Activated T-cell treated with anti-CD3 and anti-CD28 coated beads, Interleukin-2, amount 50 U/mL, for 24 hours (primary cell): ENCODE measurements at places on chromosomes 4 and X.

DNA sequence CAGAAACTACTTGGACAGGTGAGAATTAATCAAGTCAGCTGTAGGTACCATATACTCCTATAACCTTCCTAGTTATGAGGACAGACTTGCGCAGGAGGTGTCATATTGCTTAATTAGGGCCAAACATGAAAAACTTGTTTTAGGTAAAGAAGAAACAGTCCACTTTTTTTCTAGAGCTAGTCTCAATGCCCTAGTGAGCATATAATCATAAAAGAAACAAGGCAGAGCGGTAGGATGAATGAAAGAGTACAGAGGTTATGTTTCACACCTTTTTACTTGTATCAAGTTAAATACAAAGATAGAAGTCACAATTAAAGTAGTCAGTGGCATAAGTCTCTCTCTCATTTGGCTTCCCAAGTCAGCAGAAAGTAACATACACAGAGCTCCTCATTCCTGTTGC lies 88.9 kb downstream of the RPS6KA6 start:
- no peak for DNase-seq

GRCh38 chr4:96016634-96017299 lies 176.9 kb downstream of the PDHA2 start:
- DNase-seq = no peak

- DNase-seq = no peak
These were observed 21.3 kb upstream of the TSPAN5 start for GRCh38 chr4:98679738-98680137.

DNA sequence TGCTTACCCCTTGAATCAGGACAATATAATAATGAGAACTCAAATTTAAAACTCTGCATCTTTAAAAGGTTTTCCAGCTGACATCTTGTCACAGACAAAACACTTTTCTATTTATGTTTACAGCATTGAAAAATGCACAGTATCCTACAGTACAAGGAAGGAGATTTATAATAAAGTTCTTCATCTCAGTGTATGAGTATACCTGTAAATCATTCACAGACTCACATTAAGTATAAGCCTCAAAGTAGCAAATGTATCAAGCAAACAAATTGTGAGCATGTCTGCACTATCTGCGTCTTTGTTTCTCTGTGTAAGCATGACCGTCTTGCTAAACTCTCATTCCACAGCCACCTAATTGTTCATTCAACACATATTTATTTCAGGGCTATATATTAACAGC lies 52.8 kb downstream of the PPP1R2C start:
- no peak for DNase-seq

DNA sequence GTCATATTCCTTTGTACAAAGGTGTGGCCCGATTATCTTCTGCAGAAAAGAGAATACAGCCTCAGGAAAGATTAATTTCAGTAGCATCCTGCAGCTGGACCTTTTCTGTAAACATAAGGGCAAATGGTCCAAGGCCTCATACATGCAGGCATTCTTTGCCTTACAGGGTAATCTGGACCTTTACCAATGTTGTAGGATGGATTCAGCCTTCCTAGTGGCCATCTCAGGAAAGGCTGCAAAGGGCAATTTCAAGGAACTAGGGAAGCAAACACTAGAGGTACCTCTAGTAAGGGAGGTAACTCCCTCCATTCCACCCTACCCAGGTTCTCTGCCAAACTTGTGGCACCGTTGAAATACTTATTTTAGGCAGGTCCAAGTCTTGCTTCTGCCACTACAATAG lies 43.0 kb downstream of the UGT2B28 start:
- no peak for DNase-seq

DNA sequence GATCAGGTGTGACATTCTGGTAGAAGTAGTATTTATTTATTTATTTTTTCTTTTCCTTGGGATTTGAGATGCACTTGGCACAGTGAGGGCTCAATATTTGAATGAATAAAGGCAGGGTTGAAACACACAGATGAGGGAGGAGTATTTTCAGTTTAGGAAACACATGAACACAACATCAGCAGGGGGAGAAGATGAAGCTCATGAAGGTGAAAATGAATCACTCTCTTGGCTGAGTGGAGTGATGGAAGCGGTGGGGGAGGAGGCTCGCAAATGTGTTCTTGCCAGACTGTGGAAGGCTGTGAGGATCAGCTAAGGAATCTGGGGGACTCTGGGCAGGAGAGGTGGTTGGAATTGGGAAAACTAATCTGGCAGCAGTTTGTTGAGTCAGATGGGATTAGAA lies 55.3 kb downstream of the ARHGAP10 start:
- no peak for DNase-seq

DNA sequence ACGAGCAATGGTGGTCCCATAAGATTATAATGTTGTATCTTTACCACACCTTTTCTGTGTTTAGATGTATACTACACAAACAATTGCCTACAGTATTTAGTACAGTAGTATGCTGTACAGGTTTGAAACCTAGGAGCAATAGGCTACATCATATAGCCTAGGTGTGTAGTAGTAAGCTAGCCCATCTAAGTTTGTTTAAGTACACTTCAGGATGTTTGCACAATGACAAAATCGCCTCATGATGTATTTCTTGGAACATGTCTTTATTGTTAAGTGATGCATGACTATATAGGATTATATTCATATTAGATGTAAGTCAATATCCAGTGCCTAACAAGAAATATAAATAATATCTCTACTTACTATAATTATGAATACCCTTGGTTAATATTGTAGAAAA lies 104.6 kb downstream of the SLC10A6 start:
- DNase-seq = no peak

- no peak for DNase-seq
These were observed 318.9 kb upstream of the F9 start for GRCh38 chrX:139211568-139212182.

DNA sequence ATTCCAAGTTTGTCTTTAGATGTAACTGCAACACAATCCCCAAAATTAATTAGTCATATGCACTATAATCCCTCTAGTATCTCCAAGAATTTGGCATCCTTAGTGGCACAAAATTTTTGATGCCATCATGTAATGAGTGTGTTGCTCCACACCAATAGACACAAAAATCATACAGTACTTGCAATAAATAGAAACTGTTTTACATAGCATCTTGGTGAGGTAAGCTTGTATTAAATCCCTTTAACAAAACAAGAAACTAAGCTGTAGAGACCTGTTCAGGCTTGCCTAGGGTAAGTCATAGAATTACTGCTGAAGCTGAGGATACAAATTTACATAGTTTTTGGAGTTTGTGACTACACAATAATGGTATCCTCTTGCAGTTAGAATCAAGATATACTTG lies 64.5 kb upstream of the PRSS12 start:
- DNase-seq = no peak

GRCh38 chr4:3225071-3225850 lies 23.7 kb upstream of the MSANTD1 start:
- DNase-seq = no peak

- DNase-seq = no peak
These were observed 26.0 kb downstream of the SMIM43 start for GRCh38 chr4:121738780-121739535.

DNA sequence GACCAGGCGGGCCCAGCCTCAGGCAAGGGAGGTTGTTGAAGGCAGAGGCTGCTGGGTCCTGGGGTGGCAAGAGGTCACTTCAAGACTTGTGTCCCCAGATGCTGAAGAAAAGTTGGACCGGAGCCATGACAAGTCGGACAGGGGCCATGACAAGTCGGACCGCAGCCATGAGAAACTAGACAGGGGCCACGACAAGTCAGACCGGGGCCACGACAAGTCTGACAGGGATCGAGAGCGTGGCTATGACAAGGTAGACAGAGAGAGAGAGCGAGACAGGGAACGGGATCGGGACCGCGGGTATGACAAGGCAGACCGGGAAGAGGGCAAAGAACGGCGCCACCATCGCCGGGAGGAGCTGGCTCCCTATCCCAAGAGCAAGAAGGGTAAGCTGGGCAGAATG lies 4.4 kb downstream of the PQBP1 start:
- no peak for DNase-seq

GRCh38 chr4:76311896-76312331 lies 5.4 kb downstream of the STBD1 start:
- DNase-seq = no peak

GRCh38 chr4:56655209-56655626 lies 25.9 kb downstream of the HOPX start:
- DNase-seq = peak; percentile 64

GRCh38 chr4:70594196-70594595 lies 2.1 kb downstream of the AMBN start:
- no peak for DNase-seq

DNA sequence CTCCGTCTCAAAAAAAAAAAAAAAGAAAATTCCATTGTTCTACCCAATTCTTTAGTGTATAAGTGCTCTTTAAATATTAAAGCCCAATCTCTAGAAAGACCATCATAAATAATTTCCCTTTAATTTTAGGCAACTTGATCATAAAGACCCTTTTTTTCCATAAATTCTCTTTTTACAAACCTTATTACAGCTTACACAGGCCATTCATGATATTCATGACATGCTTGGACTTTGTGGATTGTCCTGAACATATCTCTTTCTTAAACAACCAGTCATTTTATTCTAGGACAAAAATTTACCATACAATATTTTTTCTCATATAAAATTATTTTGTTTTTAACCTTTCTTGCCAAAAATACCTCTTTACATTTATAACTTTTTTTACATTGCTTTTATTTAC lies 30.5 kb downstream of the TLR8 start:
- DNase-seq = no peak

- no peak for DNase-seq
These were observed 109.3 kb downstream of the NFKB1 start for GRCh38 chr4:102610476-102610875.

DNA sequence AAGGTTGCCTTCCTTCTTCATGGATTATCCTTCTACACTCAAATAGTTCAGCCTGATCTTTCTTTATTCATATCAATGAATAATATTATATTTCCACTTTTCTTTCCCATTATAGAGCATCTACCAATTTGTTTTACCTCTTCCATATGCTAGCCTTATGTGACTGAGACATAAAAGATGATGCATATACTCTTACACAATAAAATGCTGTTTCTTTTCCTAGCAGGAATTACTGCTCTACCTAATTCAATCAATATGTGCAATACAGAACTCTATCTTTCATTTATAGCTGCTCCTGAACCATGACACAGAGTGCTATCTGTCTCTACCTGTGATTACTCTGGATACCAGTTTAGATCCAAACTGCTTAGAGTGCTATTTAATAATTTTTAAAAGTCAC lies 2334.0 kb downstream of the PCDH7 start:
- no peak for DNase-seq

GRCh38 chr4:87019898-87020297 lies 85.1 kb downstream of the AFF1 start:
- no peak for DNase-seq

GRCh38 chrX:118862979-118863378 lies 39.4 kb downstream of the ZCCHC12 start:
- no peak for DNase-seq

DNA sequence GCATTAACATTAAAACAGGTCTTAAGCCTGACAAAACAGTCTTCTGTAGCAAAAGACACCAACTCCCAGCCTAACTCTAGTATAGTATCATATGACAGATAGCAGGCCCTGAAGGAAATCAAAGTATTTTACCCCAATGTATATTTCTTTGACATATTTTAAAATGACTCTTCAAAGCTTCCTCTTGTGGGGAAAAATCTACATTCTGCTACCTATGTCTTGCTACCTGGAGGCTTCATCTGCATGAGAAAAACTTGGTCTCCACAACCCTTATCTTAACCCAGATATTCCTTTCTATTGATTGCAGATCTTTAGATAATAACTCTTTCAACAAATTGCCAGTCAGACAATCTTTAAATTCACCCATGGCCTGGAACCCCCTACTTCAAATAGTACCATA lies 1620.4 kb downstream of the PCDH7 start:
- DNase-seq = no peak

- no peak for DNase-seq
These were observed 446.3 kb downstream of the TRAM1L1 start for GRCh38 chr4:116639070-116639577.

- DNase-seq = no peak
These were observed 67.7 kb downstream of the SLC4A4 start for GRCh38 chr4:71406459-71406963.

DNA sequence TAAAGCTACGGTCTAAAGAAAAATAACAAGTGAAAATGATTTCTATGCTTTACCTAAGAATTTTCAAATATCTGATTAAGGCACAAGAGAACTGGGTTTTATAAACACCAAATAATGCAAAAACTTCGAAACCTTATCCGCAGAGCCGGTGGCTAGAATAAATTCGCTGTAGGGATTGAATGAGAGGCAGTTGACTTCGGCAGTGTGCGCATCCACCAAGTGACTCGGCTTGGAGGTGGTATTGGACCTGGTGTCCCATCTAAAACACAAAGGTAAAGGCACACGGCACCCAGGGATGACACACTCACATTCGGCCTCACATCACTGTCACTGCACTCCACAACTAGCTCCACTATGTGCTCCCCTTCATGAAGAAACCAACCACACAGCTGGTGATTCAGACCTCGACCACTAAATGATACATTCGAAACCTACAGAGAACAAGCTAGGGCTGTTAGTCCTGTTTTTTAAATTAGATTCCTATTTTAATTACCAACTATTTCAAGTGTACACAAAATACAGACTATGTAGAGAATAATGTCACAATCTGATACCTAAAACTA lies 17.5 kb downstream of the RBBP7 start:
- no peak for DNase-seq

DNA sequence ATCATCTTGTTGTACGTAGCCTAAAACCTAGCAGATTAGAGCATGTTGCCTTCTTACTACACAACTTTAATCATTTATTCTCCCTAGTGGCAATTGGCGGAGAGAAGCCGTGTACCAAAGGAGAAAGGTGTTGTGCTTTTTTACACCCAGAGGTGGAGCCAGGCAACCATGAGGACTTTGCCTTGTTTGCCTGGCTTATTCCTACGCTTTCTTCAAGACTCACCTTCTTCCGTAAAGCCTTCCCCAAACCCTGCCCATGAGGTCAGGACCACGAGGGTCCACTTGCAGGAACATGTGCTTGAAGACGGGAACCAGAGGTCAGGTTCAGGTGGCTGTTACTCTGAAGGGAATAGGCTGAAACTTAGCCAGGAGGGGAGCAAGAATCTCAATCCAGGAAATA lies 290.5 kb downstream of the RAB28 start:
- DNase-seq = no peak

GRCh38 chr4:102344520-102344953 lies 745 bp downstream of the SLC39A8 start:
- DNase-seq = peak; percentile 84

GRCh38 chrX:3712870-3713224 lies 602 bp downstream of the PRKX start:
- no peak for DNase-seq

GRCh38 chr4:25904748-25905082 lies 9.3 kb upstream of the SMIM20 start:
- no peak for DNase-seq

GRCh38 chrX:154368630-154369448 lies 5.6 kb downstream of the FLNA start:
- peak; percentile 91 for DNase-seq

DNA sequence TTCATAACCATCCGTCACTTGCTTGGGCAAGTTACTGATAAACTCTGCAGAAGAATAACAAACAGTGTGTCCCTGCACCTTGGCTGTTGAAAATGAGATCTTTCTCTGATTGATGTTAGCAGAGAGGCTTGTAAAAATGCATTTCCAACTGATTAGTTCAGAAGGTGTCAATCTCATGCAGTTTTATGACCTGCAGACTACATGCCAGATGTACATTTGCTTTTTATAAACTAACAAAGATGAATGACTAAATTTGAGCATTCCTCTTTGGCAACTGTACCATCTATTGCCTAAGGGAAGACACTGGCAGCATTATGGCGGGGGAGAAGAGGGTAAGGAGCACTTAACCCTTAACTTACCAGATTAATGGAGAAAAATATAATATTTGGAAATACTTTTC lies 192.8 kb downstream of the DCTD start:
- no peak for DNase-seq
